ENCODE measurements at places on chromosomes 7 and 10.

- no peak for DNase-seq
Measured at GRCh38 chr7:148929176-148929575, 45.1 kb upstream of the EZH2 start.

DNA sequence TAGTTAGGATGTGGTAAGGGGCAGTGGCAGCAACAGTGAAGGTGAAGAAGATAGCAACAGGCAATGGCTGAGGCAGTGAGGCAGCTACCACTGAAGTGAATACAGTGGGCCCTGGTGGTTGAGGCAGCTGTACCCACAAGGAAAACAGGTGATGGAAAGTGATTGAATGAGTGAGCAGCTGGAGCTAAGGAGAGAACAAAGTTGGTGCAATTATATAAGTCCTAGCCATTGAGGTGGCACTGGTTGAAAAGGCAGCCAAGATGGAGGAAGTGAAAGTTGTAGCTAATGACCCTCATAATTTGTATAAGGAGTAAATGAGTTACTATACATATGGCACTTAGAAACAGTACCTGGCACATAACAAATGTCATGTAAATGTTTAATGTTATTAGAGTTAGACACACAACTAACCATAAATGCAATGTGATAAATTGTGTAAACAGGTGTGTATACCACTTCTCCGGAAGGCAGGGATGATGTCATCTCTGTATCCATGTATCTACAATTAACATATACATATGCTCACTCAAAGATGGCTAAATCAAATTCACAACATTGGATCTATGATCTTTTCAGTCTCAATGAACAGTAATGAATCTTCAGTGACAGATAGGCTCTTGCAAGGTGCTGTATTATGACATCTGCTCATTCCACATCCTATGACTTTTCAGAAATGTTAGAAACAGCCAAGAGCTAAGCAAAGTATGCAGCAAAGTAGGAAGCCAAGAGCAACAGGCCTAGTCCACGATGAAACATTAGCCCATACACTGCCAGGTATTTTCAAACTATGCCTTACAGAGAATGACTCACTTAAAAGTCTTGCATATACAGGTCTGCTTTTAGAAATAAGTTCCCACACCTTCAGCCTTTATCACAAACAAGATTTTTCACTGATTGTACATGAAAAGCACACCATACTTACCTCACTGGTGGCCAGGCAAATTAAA lies 10.7 kb downstream of the XPNPEP1 start:
- no peak for DNase-seq

GRCh38 chr7:70595755-70596597 lies 536.0 kb upstream of the GALNT17 start:
- DNase-seq, result no peak

DNA sequence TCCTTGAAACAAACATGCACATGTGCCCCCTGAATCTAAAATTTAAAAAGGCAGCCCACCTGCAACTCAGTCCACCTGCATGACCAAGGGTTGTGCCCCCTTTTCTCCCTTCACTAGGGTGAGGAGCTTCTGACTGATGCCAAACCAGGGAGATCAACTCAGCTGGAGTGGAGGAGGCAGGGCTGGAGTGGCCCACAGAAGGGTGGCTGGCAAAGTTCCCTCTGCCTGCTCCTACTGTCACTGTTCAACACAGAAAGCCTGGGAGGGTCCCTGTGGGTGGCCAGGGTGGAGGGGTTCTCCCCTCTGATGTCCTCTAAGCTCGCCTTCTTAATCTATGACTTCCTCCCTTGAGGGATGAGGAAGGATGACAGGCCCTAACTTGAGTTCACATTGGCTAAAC lies 55.7 kb upstream of the ANTXRL start:
- no peak for DNase-seq

DNA sequence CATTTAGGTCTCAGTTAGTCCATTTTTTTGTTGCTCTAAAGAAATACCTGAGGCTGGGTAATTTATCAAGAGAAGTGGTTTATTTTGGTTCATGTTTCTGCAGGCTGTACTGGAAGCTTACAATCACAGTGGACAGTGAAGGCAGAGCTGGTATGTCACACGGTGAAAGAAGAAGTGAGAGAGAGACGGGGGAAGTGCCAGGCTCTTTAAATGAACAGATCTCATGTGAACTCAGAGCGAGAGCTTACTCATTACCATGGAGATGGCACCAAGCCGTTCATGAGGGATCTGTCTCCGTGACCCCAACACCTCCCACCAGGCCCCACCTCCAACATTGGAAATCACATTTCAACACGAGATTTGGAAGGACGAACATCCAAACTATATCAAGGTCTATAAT lies 18.9 kb upstream of the PNLIPRP3 start:
- DNase-seq, result no peak

- DNase-seq, result no peak
Measured at GRCh38 chr7:50962281-50962883, 179.7 kb upstream of the GRB10 start.

DNA sequence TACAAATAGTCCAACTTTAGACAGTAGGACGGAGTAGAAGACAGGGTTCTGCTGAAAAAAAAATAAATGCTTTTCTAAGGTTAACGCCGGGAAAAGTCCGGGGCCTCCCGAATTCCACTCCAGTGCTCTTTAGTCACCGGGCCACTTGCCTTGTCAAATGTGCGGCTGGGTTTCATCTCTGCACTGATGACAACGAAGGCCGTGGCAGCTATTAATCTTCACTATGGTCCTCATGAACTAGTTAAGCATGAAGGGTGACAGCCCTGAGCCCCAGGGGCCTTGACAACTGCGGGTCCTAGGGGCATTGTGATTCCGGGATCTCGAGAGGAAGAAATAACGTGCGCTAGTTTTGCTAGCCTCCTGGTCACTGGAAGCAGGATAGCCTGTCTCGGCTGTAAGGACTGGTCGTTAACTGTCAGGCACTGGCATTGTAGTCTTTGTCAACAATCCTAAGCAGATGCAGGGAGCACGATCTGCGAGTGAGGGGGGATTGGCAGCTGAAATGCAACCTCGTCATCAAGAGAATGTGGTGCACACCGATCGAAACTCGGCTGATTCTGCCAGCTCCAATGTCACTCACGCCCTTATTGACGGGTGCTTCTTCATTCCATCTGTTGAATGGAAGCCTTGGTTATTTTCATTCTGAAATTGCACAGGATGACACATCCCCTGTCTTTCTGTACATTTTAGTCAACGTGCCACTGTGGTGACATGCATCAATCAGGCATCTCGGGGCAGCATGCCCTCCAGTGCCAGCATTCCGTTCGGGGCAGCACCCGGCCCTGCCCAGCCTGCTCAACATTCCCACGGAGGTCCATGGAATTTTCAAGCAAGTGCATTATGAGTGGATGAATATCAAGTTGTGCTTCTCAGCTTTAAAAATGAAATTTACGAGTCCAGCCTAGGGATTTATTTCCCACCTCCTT lies 51.6 kb upstream of the MGMT start:
- DNase-seq, result no peak

DNA sequence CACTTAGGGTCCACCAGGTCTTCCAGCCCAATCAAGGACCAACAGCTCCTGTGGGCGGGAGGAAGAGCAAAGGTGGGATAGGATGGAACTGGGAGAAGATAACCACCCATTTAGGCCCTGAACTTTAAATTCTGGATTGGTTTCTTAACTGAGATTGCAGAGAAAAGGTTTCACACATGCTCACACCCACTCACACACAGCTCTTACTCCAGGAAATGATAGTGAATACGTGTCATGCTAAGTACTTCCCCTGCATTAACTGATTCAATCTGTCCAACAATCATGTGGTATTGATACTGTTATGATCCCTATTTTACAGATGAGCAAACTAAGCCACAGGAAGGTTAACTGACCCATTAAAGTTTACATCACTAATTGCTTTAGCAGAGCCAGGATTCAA lies 4.6 kb upstream of the CYP3A4 start:
- DNase-seq, result no peak

DNA sequence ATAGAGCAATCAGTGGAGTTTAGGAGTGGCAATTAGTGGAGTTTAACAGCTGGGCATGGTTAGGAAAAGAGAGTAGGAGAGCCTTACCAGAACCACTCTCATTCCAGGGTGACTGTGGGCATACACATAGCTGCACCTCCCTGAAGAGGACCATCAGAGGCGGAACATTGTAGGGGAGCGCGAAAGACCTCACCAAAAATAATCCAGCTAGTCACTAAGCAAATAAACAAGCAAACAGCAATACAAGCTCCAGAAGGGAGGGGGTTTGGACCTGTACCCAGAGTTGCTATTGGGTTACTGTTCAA lies 4.1 kb upstream of the NACAD start:
- DNase-seq, result no peak

DNA sequence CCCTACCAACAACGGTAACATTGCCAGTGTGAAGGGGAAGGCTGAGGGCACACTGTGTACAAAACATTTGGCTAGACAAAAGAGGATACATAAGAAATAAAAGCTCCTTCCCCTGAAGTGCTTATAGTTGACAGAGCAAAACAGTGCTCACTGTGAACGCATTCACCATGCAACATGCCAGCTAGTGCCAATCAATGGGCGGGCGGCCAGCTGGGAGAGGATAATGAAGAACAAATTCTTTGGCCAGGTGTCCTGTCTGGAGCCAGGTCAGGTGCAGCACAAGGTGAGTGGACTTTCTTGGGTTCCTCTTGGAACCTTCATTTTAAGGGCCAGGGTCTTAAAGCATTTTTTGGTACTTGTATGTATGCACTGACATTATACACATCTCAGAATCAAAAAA lies 106.1 kb downstream of the ICA1 start:
- no peak for DNase-seq

DNA sequence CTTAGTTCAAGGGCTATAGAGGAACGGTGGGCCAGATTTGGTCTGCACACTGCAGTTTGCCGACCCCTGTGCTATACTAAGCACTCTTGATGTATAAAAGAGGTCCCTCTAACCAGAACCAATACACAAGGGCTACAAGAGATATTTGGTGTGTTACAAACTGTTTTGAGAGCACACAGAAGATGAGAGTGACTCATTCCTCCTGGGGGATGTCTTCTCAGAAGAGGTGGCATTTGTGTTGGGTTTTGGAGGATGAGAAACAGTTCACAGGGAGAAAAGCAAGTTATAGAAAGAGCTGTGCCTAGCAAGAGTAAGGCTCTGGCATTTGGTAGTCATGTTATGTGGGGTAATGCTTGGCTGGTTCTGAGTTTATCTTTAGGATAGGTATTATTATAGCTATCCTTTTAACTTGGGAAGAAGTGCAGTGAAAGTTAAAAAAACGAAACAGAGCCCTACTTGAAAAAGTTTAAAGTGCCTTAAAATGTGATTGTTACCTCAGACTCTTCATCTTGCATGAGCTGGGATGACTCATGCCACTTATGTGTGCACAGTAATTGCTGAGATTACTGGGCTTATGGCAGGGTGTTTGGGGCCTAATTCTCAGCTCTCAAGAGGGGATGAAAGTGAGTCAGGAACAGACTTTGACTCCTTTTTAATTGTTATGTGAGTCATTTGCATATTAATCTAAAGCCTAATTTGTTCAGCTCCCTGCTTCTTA lies 160.4 kb downstream of the KIF20B start:
- no peak for DNase-seq

DNA sequence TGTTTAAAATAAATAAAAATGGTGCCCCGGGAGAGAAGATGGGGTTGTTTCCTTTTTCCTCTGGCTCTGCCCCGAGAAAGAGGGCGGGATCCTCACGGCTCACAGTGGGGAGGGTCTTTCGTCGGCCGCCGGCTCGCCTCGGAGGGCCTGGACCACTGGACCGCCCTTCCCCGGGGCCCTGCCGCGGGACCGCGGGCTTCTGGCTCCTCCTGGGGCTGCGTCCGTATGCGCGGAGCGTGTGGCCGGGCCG lies 3.5 kb upstream of the IGF2BP3 start:
- DNase-seq, result no peak

GRCh38 chr7:39845006-39845405 lies 105.0 kb upstream of the CDK13 start:
- DNase-seq, result no peak

GRCh38 chr7:11701829-11702560 lies 130.0 kb downstream of the THSD7A start:
- no peak for DNase-seq

GRCh38 chr7:155453296-155454182 lies 4.4 kb upstream of the EN2 start:
- DNase-seq, result no peak

GRCh38 chr7:88003581-88003980 lies 69.5 kb downstream of the ADAM22 start:
- no peak for DNase-seq

GRCh38 chr10:47261556-47261955 lies 38.4 kb upstream of the GDF10 start:
- DNase-seq, result no peak

GRCh38 chr10:102112210-102112817 lies 7.9 kb downstream of the LDB1 start:
- no peak for DNase-seq

DNA sequence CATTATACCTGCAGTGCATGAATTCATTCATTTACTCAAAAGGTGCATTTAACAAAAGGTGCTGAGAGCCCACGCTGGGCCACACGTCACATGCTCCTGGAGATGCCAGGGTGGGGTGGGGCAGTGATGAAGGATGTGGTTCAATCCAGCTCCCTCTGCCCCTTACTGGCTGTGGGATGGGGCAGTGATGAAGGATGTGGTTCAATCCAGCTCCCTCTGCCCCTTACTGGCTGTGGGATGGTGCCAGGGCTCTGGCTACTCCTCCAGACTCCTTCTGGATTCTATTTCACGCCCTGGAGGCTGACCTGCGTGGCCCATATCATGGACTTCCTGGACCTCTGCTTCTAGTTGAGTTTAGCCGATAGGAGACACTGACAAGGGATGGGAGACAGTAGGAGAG lies 44.0 kb upstream of the CTBP2 start:
- DNase-seq, result no peak
